Activated T-cell treated with anti-CD3 and anti-CD28 coated beads for 4 hours (primary cell): ENCODE measurements at places on chromosomes 2 and 18.

- DNase-seq, result no peak
These were observed at the start of gene CNRIP1 for GRCh38 chr2:68319398-68320117. Gene CNRIP1 (minus strand): TSS chr2:68319949. CDS start chr2:68319400, 549 bp downstream.

DNA sequence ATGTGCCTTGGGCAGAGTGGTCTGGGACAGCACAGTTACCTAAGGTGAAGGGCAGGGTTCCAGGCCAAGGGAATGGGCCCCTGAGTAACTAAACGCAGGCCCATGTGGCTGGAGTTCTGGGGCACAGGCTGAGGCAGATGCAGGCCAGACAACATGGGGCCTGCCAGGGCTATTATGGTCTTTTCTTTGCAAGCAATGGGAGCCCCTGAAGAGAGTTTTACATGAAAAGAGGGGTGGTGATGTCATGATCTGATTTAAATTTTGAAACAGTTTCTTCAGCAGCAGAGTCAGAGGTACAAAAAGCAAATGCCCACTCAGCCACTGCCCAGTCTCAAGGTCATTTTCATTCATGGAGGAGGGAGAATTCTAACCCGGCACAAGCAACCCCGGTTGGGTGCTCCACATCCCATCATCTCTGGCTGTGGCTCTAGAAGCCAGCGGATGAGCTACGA lies 5.6 kb downstream of the CHST10 start:
- no peak for DNase-seq

DNA sequence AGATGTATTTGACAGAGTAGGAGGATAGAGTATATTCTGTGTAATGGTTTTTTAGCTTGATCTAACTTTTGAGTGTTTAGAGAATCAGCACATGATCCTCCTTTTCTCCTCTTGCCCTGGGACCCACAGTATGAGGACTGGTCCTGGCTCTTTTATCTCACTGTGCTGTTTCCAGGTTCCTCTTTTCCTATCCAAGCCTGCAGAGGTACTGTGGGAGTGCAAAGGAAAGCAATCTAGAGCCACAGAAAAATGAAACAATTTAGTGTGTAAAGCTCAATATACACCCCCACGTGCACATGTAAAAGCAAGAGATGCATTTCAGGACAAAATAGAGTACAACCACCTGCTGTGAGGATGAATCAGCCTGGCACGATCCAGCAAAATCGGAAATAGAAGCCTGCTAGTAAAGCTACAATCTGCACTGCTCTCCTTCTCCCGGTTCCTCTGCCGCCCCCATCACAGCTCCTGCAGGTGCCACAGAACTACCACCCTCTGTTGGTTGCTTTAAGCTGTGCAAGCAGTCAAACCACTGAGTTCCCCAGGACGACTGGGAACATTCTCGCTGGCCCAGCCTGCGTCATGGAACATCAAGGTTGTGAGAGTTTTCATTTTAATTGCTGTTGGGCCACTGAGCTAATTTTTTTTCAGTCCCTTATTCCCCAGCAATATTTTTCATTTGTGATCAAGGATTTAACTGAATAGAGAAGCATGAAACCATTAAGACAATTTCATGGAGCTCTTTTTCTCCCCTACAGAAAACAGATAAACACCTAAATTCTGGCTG lies 47.8 kb upstream of the MAPRE3 start:
- peak; percentile 3 for DNase-seq

GRCh38 chr2:8447610-8448221 lies 234.1 kb upstream of the ID2 start:
- DNase-seq, result no peak

DNA sequence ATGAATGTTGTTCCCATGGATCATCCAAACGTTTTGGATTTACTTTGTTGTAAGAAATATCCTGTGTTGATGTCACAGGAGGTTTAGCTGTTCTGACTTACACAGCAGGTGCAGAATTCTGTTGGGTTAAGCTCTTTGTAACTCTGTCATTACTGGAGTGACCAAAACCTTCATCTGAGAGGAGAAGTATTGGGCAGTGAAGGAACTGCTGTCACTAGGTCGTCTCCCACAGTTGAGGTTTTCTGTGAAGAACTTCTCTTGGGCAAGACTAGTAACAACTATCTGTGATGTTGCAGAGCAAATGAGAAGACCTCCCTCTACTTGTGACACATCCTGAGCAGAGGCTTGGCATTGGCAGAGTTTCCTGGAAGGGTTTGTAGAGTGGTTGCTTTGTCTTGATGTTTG lies 2.9 kb downstream of the SPTBN1 start:
- no peak for DNase-seq

GRCh38 chr2:170090229-170090628 lies 87.7 kb upstream of the MYO3B start:
- no peak for DNase-seq

DNA sequence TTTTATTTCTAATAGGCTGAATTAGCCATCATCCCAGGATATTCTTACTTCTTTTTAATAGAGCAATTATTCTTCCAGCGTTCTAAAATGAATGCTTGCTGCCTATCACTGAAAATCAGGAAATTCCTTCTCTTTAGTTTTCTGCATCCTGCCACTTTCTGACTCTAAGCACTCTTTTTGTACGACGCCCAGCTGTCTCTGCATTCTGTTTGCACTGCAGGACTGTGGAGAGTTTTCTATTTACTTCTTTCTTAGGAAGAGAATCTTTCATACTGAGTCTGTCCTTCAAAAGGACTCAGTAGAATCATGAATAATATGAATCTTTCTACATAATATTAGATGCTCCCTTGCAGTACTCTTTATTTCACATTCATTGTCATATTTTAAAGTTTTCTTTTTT lies 360.4 kb upstream of the DSEL start:
- no peak for DNase-seq

- DNase-seq, result no peak
These were observed 76.3 kb downstream of the COLEC12 start for GRCh38 chr18:424071-424661.

DNA sequence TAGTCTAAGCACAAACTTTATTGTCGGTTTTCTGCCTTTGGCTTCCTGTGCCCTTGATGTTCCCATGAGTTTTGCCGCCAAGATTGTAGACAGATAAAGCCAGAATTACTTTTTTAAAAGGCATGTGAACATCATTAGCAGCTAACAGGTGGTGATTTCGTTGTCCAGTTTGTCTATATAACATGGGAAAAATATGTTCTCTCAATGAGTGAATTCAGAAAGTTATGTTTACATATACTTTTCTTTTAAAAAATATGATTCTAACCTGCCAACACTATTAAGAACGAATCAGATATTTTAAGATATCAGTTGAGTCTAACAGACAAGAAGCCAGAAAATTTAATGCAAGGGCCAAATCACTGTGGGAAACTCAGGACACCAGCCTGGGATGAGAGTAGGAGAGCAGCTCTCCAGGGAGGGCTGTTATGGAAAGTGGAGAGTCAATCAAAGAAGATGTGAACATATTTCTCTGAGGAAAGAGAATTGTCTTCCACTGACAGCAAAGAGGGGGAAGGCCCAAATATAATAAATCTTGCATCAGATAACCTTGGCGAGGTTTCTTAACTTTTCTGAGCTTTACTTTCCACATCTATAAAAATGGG lies 311.3 kb downstream of the ARHGAP15 start:
- DNase-seq, result no peak

DNA sequence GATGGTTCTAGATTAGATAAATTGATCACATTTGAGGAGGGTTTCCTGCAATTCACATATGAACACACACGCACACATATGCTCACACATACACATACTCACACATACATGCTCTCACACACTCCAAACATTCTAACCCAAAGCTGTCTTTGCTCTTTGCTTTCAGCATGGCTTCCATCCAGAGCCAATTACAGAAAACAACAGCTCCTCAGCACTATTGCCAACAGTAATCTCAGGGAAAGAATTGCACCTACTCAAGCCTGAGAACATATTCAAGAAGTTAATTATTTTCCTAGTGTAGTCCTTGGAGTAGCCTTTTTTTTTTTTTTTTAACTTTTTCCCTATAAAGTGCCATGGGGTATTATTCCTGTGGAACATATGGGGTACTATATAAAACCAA lies 246.9 kb upstream of the PARD3B start:
- no peak for DNase-seq

- DNase-seq, result peak; percentile 63
These were observed 2.4 kb upstream of the HOXD8 start for GRCh38 chr2:176126929-176127773.
